ENCODE measurements at places on chromosomes 3 and 15.

GRCh38 chr3:107414325-107414964 lies 37.2 kb downstream of the CCDC54 start:
- DNase-seq: no peak

DNA sequence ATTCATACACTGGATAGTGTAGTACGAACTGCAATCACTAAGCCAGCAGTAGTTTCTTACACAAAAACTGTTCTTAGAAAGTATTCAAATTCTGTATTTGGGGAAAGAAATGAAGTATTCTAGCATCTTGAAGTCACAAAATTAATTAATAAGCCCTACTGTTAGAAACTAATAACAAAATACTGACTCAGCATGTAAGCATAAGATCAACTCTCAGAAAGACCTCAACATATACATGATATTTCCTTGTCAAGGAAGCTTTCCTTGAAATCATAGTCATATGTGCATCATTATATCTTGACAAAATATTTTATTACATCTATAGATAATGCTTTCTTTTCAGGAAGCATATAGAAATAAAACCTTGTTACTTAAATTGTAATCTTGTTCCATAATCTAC lies 115.5 kb upstream of the GOLGA6L6 start:
- DNase-seq: no peak

- no peak for DNase-seq
Observed at GRCh38 chr3:34264337-34265041, 466.1 kb downstream of the PDCD6IP start.

GRCh38 chr3:9175421-9175820 lies 74.0 kb downstream of the SRGAP3 start:
- DNase-seq: no peak
